ENCODE measurements at places on chromosomes 11 and 22.

GRCh38 chr11:44868455-44869421 lies 81.9 kb downstream of the TP53I11 start:
- DNase-seq = no peak

DNA sequence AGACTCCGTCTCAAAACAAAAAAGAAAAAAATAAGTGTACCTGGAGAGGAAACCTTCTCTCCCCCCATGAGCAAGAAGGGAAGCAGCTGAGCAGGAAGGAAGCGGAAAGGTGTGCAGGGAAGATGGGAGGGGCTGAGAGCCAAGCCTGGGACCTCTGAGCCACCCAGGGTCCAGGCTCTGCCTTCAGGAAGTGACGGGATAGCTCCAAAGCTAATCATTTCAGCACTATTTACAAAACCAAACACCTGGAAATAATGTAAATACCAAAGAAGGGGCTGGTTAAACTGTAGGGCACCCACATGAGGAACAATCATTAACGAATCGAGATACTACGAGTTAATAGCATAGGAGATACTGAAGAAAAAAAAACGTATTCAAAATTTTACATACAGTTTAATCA lies 27.9 kb downstream of the ARRB1 start:
- no peak for DNase-seq

GRCh38 chr11:85699957-85700741 lies 14.2 kb upstream of the CCDC89 start:
- DNase-seq = no peak

GRCh38 chr11:128424271-128424711 lies 163.1 kb downstream of the ETS1 start:
- DNase-seq = peak; percentile 63

DNA sequence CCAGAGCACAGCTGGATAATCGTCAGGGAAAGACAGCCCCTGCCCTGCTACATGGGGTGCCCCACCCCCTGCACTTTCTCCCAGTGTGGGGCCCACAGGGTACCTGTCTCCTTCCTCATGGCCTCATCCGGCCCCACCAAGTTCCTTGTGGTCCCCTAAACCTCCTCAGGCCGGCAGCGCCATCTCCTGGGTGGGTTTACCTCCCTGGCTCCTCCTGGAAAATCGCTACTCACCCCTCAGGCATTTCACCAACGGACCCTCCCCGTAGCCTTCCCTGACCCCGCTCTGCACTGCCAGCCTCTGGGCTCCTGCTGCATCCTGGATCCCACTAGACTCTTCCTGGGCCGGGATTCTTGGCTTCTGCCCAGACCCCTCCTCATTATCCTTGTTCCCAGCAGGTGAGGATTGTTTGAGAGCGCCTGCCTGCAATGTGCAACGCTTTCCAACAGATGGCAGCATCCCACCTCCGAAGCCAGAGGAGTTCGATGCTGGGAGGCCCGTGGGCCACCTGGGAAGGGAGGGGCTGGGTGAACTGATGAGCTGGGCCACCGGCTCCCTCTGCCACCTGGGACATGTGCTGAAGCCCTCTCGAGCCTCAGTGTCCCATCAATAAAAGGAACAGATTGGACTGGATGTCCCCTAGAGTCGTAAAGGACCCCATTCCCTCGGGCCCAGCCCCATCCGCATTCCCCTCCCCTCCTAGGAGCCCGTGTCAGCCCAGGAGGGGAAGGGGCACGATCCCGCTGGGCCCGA lies 44.2 kb upstream of the TTLL12 start:
- peak; percentile 55 for DNase-seq
